ENCODE measurements at places on chromosomes 2 and 18. TPM values are rescaled to one million over a fixed set of nuclear protein-coding genes. Genes with fewer than 3 reads are reported as not detected.

ZNF804A gene
- total RNA-seq = 0.15 TPM

LRATD1 gene
- 9.9 TPM for total RNA-seq

TEKT4 gene
- not detected for total RNA-seq

GNAL gene
- total RNA-seq = 40.9 TPM

LIMS4 gene
- total RNA-seq = not detected

MYO3B gene
- total RNA-seq = 5.2 TPM

LYG2 gene
- not detected for total RNA-seq

RTP5 gene
- total RNA-seq = not detected

MTHFD2 gene
- 84.5 TPM for total RNA-seq

SERPINB4 gene
- 0.54 TPM for total RNA-seq

CCDC121 gene
- total RNA-seq = 4.0 TPM

IL37 gene
- not detected for total RNA-seq

CCDC148 gene
- 2.7 TPM for total RNA-seq

MYL1 gene
- total RNA-seq = not detected

ELOA2 gene
- total RNA-seq = not detected

GRCh38 chr18:48035556-48035860, 105.0 kb upstream of the SMAD2 start:
- DNase-seq = peak; percentile 21

GRCh38 chr2:60058781-60059180, 494.7 kb downstream of the BCL11A start:
- no peak for DNase-seq

GRCh38 chr2:133906396-133906795, 338.1 kb upstream of the NCKAP5 start:
- DNase-seq = no peak

DNA sequence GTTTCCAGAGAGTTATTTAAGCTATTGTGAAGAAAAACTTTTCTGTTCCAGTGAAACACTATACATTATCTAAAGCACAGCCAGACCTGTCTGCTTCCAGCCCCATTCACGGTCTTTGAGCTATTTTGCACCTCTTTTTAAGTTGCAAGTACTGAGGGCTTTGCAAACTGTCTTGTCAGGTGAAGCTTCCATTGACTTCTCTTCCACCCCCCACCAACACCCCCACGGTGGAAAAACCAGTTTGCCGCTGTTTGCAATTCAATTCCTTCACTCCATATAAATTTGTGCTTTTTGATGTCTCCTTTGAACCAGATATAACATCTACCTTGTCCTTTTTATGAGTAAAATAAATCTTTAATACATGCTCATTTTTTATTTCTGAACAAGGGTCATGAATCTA, 15.7 kb downstream of the B3GNT7 start:
- peak; percentile 75 for DNase-seq

DNA sequence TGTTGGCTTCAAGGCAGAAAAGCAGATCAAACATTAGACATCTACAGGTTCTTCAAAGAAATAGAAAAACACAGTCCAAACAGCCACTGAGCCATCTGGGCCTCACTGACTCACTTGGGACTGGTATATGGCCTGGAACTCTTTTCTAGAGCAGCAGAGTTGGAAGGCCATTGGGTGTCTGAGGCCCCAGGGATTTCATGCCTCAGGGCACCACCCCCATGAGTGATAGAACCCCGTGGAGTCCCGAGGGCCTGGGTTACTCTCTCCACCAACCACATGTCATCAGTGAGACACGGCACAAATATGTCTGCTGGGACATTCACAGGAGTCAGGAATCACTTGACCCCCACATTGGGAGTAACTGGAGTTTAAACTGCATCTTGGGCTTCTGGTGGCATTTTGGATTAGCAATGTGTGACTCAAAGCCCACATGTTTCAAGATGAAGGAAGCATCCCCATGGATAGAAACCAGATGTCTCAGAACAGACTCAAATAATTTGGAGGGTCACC, 44.0 kb downstream of the CAPN13 start:
- no peak for DNase-seq

DNA sequence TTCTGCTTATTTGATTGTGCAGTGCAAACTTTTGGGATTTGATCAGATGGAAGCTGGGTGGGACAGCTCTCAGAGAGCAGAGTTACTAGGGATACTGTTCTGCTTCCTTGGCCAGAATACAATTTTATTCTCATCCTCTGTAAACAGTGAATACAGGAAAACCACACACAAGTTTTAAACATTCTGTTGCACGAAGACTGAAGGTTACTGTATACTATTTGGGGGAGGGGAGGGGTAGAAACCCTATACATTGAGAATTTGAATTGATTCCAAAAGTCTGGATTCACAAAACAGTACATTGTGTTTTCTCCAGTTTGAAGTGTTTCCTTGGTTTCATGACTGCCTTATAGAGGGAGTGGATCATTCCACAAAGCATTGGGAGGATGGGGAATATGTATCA, 149.9 kb downstream of the SETBP1 start:
- DNase-seq = no peak

GRCh38 chr2:18600255-18600613, 10.9 kb upstream of the NT5C1B start:
- no peak for DNase-seq

- no peak for DNase-seq
These were observed 1110.5 kb downstream of the LRP1B start for GRCh38 chr2:141020346-141020745.

- no peak for DNase-seq
These were observed 107.1 kb downstream of the PIEZO2 start for GRCh38 chr18:11042247-11042646.

- no peak for DNase-seq
These were observed 592.7 kb upstream of the VRK2 start for GRCh38 chr2:57453945-57454344.

- no peak for DNase-seq
These were observed 40.0 kb downstream of the WDSUB1 start for GRCh38 chr2:159246325-159246988.

- no peak for DNase-seq
These were observed 642.1 kb downstream of the SATB2 start for GRCh38 chr2:198815626-198816025.

DNA sequence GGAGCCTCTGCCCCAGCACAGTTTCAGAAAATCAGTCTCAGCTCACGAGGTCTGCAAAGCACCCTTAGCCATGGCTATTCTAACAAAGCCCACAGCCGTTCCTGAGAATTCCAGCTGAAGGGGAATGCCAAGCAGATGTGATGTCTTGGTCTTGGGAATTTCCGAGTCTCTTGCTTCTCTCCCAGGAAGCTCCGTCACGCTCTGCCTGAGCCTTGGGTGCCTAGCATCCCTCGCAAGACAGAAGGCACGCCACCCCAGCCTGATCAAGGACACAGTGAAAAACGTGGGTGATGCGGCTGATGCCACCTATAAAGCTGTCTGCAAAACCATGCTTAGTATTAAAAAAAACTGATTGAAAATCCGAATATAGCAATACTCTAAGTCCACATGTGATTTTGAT, 254.6 kb downstream of the SH3BP4 start:
- DNase-seq = no peak

Measured in endodermal cell (in vitro differentiated cells).